ENCODE measurements at places on chromosomes 16 and 17.

DNA sequence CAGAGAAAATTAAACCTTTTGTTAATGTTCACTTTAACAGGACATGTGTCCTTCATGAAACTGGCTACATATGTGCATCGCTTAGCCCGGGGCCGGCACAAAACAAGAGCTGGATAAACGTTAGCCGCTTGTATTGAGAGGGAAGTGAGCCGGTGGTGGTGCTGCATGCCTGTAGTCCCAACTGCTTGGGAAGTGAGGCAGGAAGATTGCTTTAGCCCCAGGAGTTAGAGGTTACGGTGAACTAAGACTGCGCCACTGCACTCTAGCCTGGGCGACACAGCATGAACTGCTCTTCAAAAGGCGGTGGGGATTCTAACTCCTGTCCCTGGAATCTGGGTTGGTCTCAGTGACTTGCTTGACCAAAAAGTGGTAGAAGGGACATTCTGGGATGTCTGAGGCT is 15.0 kb upstream of the SPHK1 start:
- no peak for ATAC-seq

DNA sequence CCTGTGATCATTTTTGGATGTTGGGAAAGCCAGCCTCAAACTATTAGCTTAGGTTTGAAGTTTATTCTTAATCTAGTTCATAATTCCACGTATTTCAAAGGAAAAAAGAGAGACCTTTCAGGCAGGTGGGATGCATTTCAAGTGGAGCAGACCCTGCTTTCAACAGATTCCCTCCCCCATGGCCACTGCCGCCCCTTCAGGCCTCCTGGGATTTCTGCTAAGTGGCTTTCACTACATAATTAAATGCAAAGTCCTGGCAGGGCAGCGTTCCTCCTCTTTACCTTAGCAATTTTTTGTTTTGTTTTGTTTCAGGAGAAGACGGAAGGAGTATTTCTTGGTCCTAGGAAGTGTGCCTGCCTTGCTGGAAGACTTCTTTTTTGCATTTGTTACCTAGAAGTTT is 36.6 kb downstream of the MAF start:
- ATAC-seq: no peak

GRCh38 chr17:55451203-55451641 is 29.6 kb upstream of the MMD start:
- ATAC-seq: no peak

DNA sequence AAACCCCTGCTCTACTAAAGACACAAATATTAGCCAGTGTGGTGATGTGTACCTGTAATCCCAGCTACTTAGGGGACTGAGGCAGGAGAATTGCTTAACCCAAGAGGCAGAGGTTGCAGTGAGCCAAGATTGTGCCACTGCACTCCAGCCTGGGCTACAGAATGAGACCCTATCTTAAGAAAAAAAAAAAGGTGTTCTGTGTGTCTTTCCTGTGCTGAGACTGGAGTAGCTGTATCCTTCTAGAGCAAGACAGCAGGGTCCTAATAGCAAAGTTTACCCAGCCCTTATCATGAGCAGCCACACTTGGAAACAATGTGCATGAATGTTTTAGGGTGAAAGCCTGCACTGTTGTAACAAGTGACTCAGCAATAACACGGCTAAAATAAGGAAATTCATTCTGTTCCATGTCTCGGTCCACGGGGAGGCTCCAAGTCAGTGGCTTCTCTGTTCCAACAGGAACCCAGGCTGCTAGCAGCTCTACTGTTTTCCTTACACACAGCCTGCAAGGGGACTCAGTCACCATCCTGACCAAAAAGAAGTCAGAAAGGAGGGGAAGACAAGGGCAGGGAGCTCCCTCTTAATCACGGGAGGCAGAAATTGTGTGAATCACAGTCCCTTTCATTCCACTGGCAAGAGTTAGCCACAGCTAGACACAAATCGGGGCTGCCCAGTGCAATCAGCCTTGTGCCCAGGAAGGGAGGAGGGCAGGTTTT is 7.1 kb upstream of the SLC5A11 start:
- ATAC-seq: peak; percentile 54

DNA sequence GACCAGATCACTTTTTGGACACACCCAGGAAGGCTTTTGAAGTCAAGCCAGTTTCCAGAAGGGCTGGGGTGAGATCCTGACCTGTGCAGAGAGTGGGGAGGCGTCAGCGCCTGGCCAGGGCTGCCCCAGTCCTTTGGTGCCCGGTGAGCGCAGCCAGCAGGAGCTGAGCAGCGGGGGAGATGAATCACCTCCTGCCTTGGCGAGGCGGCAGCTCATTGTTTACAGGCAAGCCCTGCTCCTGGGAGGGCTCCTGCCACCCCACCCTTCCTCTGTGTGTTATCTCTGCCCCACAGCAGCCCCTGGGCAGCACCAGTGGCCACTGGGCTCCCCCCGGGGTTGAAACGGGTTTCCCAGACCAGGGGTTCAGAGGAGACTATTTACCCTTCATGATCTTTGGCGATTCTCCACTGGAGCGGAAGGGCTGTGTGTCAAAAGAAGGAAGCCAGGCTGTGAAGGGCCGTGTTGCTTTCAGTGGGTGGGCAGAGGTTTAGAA is 14.1 kb upstream of the ITGB4 start:
- no peak for ATAC-seq

DNA sequence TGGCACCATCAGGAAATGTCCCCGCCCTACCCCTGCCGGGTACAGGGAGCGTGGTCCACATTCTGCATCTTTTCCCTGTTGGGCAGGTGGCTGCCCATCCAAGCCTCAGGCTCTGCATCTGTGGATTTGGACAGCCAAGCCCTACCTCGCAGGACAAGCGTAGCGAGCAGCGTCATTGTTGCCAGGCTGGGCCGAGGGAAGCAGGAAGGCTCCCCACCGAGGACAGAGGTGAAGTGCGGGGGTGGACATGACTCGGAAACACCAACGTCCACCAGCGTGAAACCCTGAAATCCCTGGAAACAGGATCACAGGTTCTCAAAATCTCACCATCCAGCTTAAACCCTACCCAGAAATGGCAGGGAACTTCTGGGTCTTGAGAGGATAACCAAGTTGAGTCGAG is 73.6 kb downstream of the SOCS1 start:
- no peak for ATAC-seq

DNA sequence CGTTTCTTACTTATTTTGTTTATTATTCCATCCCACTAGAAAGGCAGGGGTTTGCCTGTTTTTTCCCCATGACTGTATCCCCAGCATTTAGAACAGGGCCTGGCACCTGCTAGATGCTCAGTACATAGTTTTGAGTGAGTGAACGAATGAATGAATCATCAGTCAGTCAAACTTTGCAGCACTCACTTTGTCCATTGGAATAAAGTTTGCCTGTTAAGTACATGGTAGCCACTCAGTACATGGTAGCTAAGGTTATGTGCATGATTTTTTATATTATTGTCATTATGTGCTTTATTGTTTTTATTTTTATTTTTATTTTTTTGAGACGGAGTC is 88.5 kb downstream of the CMIP start:
- no peak for ATAC-seq

DNA sequence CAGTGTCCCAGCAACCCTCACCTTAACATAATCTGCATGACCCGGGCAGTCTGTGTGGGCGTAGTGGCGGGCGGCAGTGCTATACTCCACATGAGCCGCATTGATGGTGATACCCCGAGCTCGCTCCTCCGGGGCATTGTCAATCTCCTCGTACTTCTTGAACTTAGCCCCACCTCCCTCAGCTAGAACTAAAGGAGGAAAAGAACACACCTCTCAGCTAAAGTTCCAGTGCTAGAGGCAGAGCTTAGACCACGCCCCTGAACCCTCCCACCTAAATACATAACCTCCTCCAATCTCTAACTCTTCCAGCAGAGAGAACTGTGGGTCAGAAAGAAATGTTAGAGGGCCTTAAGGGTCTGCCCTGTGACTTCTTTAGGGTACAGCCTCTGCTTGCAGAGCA is 855 bp downstream of the TUFM start:
- ATAC-seq: no peak

GRCh38 chr17:56798916-56799315 is 34.8 kb downstream of the C17orf67 start:
- peak; percentile 52 for ATAC-seq

- no peak for ATAC-seq
Measured at GRCh38 chr16:79810449-79811189, 210.1 kb upstream of the MAF start.

DNA sequence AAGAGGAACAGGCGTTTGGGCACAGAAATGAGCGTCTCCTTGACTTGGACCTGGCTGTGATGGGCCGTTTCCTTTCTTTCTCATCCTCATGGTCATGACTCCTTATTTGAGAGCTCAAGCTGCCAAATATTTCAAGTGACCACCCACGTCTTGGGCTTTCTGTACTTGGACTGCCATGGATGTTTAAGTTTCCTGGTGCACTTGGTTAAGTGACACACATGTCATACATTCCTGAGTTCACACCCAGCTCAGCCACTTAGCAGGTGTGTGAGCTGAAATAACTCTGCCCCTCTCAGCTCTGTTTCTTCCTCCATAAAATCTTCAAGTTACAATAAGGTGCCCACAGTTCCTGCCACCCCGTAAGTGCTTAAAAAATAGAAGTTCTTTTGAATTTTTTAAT is 114.5 kb downstream of the CLEC16A start:
- ATAC-seq: no peak

- no peak for ATAC-seq
Measured at GRCh38 chr17:35546487-35546886, 9.0 kb upstream of the SLFN12L start.

- ATAC-seq: peak; percentile 55
Measured at GRCh38 chr17:80927791-80928216, 63.8 kb upstream of the CHMP6 start.

DNA sequence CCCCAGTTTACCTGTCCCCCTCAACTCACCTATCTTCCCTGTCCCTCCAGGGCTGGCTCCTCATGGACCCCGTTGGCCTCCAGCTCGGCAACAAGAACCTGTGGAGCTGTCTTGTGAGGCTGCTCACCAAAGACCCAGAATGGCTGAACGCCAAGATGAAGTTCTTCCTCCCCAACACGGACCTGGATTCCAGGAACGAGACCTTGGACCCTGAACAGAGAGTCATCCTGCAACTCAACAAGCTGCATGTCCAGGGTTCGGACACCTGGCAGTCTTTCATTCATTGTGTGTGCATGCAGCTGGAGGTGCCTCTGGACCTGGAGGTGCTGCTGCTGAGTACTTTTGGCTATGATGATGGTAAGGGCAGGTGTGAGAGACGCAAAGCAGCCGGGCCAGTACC is 31.3 kb downstream of the NLRC5 start:
- ATAC-seq: no peak

DNA sequence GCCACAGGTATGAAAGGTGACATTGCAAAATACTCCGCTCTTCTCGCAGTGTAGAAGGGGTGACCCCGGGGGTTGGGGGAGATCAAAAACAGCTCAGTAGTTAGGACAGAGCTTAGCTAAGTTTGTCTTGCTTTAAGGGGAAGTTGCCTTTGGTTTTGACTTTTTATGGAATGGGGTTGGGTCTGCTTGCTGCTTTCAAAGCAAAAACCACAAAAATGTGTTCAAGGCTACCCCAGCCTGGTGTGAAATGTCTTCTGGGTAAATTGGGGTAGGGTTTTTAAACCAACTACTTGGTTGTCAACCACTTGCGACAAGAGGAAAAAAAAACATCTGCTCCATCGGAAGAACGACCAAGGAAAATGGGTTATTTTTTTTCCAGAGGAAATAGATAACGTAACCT is 6.2 kb downstream of the FUS start:
- no peak for ATAC-seq

- no peak for ATAC-seq
Measured at GRCh38 chr17:33242375-33243124, 50.5 kb downstream of the ASIC2 start.

GRCh38 chr17:1713878-1714426 is 3.8 kb upstream of the TLCD2 start:
- no peak for ATAC-seq

- ATAC-seq: no peak
Measured at GRCh38 chr16:55421226-55421625, 57.8 kb upstream of the MMP2 start.

DNA sequence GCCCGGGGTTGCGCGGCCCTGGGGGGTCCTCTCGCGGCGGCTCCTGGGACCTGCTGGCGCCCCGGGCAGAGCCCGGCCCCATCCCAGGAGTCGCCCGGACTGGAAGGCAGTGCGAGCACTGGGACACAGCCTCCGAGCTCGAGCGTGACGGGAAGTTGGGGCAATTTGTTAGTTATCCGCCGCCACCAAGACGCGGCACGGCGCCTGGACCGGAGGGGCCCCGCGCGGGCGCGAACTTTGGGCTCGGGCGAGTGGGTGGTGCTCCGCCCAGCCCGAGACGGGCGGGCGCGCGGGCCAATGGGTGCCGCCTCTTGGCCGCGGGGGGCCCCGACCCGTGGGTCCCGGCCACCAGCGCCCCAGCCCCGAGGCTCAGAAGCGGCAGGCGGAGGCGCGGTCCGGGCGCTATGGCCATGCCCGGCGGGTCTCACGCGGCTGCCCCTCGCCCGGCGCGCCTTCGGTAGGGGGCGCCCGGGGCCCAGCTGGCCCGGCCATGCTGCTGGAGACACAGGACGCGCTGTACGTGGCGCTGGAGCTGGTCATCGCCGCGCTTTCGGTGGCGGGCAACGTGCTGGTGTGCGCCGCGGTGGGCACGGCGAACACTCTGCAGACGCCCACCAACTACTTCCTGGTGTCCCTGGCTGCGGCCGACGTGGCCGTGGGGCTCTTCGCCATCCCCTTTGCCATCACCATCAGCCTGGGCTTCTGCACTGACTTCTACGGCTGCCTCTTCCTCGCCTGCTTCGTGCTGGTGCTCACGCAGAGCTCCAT is at the start of gene ADORA2B:
TSS of gene ADORA2B (plus strand) at position 372 of the 768 bp plus-strand sequence. CDS start at position 491, 119 bp downstream.
- peak; percentile 90 for ATAC-seq

DNA sequence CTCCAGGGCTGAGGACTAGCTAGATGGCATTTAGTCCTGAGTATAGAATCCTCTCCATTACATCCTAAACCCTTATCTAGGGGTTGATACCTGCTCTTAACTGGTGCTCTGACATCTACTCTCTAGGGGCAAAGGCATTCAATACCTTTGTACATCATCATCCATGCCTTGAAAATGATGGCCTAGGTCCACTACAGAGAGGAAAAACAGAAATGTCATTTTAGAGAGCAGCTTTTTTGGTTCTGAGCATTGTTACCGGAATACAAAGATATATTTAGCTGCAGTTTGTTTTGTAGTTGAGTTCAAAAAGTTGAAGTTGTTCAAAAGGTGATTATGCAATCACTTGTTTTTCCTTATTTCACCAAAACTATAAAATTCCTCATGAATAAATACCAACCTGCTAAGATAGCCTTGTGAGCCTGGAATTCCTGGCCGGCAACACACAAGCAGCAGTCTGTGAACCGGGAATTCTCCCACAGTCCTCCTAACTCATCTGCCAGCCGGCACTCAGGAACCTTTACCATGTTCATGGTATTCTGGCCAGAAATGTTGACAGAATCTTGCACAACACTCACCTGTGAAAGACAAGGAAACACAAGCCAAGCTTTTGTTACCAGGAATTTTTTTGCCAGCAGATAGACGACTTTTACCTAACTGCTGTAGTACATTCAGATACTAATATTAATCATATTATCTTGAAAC is 35.4 kb downstream of the NXPH3 start:
- no peak for ATAC-seq

DNA sequence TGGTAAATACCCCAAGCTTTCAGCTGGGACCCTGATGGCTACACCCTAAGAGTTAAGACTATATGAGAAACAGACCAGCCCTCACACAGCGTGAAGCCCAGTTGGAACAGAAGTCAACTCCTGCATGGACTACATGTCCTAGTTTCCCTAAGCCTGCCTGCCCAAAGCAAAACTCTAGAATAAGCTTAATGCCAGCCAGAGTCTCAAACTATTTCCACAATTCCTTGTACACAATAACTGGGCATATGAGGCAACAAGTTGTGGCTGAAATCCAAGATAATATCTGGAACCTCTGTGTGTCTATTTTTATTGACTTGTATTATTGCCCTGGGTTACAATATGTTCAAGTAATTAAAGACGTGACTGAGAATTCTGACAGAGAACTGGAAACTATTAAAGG is 19.4 kb downstream of the MYH10 start:
- ATAC-seq: no peak

GRCh38 chr16:19967561-19967960 is 82.9 kb upstream of the GPRC5B start:
- ATAC-seq: no peak

All from motor neuron (in vitro differentiated cells).